Lung (tissue), 17 donors: ENCODE measurements at places on chromosomes 3 and 15. TPM values are rescaled to one million over a fixed set of nuclear protein-coding genes. Genes with fewer than 3 reads are reported as not detected.
A peak's percentile ranks its signal among the peaks of the same experiment; 100 is the strongest.

GRCh38 chr15:90062462-90062932 is 39.8 kb downstream of the IDH2 start:
- peak; percentile 73 for DNase-seq

GRCh38 chr3:117531078-117531767 is 821.6 kb downstream of the TUSC7 start:
- DNase-seq = no peak

DNA sequence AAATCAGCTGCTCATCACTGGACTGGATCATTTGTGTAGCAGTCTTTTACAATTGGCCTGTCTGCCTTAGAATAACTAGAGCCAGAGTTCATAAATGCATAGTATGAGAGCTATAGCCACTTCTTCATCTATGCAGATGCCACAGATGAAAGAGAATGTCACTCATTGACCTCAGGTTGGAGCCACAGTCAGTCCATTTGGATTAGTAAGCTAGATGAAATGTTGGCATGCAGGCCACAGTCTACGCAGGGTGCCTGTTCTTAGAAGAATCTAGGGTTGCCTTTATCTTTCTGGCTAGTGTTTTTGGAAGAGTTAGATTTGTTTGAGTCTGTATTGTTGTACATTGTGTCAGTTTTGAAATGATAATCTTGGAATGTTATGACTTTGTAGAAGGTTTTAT is 25.4 kb upstream of the EDEM1 start:
- no peak for DNase-seq

The CCDC13 gene
- polyA plus RNA-seq = 2.0 TPM

DNA sequence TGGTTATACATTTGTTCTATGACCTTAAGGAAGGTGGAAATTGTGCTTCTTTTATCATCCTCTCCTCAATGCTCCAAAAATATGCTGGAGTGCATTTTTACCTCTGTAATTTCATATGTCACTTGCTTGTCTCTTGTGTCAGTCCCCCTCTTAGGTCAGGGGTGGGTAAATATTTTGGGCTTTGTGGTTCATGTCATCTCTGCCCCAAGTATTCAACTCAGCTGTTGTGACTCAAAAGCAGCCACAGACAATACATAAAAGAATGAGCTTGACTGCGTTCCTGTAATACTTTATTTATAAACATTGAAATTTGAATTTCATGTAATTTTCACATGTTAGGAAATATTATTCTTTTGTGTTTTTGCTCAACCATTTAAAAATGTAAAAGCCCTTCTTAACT is 60.4 kb upstream of the SLC24A5 start:
- no peak for DNase-seq

GRCh38 chr15:100981086-100981485 is 61.9 kb downstream of the LRRK1 start:
- DNase-seq = no peak

- peak; percentile 96 for DNase-seq
Observed at GRCh38 chr3:62587579-62588031, 214.3 kb upstream of the FEZF2 start.

- DNase-seq = no peak
Observed at GRCh38 chr15:69939513-69940440, 157.9 kb downstream of the TLE3 start.

GRCh38 chr3:165805946-165806561 is 31.2 kb downstream of the BCHE start:
- DNase-seq = no peak

The RPP25 gene
- 10.0 TPM for polyA plus RNA-seq

The PRR20G gene
- polyA plus RNA-seq = not detected

The MTFMT gene
- polyA plus RNA-seq = 8.2 TPM

- no peak for DNase-seq
Observed at GRCh38 chr15:80288131-80288530, 36.1 kb upstream of the CTXND1 start.

GRCh38 chr3:171039674-171040073 is 13.2 kb upstream of the SLC2A2 start:
- DNase-seq = peak; percentile 35

The IDH3A gene
- 28.6 TPM for polyA plus RNA-seq

The ASB14 gene
- polyA plus RNA-seq = 0.06 TPM

DNA sequence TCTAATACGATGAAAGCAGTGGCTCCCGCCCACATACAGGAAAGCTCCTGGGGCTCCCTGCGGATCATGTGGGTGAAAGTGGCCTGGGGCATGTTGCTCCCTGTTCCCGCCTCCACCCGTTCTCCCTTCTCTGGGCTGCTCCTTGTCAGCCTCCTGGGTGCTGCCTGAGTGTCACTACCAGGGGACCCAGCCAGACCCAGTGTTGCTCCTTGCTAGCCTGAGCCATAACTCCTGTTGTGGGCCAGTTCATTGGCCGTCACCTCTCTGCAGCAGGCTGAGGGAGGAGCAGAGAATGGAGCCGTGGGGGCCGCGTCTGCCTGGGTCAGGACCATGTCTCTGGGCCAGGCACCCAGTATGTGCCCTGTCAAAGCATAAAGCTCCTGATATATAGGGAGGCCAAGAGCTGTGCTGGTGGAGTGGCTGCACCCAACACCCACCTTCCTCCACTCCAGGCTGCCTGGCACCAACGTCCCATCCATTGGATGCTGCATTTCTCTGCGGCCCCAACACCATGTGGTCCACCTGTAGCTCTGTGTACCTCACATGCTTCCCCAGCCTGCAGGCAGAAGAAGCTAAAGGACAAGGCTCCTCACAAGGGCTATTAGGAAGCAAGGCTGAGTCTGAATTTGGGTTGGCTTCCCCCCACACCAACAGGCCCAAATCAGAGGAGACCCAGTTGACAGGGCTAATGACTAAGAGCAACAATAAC is 40.5 kb downstream of the KLF13 start:
- DNase-seq = no peak

DNA sequence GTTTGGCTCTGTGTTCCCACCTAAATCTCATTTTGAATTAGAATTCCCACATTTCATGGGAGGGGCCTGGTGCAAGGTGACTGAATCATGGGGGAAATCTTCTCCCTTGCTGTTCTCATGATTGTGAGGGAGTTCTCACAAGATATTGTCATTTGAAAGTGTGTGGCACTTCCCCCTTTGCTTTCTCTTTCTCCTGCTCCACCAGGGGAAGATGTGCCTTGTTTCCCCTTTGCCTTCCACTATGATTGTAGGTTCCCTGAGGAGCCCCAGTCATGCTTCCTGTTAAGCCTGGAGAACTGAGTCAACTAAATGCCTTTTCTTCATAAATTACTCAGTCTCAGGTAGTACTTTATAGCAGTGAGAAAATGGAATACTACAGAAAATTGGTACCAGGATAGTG is 157.2 kb upstream of the TPRG1 start:
- DNase-seq = no peak

GRCh38 chr15:85284497-85284896 is 95.9 kb upstream of the AKAP13 start:
- no peak for DNase-seq

GRCh38 chr3:46442576-46443530 is 21.9 kb downstream of the LTF start:
- DNase-seq = peak; percentile 41

DNA sequence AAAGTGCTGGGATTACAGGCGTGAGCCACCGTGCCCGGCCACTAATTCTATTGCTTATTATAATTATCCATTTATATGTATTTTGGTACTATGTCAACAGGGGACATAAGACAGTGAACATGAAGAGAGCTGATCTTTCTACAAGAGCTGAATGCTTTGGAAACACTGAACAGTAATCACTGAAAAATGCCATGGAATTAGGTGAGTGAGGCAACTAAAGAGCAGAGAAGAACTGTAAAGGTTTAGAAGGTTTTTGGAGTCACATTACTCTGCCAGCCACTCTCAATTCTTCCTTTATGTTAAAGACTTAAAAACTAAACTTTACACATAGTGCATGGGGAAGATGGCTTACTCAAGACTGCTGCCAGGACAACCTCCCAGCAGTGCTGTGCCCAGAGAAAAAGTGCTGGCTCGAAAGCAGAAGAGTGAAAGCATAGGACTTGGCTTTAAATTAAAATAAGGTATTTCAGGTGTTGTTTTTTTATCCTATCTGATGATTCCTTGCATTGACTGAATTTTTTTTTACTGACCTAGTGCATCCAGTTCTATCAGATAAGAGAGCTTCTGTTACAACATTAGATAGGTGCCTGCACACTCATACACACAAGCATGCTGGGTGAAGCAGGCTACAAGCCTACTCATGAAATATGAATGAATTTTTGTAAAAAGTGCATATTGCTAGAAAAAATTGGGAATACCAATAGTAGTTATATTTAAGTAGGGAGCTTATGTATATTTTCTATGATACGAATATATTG is 28.7 kb upstream of the CACNA2D3 start:
- DNase-seq = no peak

GRCh38 chr3:16516695-16517481 is 3.4 kb upstream of the RFTN1 start:
- DNase-seq = peak; percentile 63

GRCh38 chr3:141605883-141606282 is 119.1 kb downstream of the RASA2 start:
- no peak for DNase-seq

DNA sequence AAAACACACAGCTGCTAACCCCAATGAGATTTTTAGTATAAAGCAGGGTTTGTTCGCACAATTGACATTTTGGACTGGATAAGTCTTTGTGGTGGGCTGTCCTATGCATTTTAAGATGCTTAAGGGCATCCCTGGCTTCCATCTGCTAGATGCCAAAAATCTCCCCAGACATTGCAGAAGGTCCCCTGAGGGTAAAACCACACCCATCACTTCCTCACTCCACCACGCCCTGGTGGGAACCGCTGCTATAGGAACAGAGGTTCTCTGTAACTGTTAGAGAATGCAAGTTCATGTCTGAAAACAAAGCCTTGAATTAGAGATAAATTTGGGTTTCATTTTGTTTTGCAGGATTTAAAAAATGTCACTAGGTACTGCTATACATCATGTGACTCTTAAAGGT is 67.7 kb downstream of the ARHGEF26 start:
- DNase-seq = no peak

- no peak for DNase-seq
Observed at GRCh38 chr3:172077197-172077757, 37.9 kb downstream of the FNDC3B start.

The PLXNA1 gene
- 17.6 TPM for polyA plus RNA-seq

- DNase-seq = no peak
Observed at GRCh38 chr3:29004885-29005599, 275.8 kb upstream of the RBMS3 start.

The PLA2G4B gene
- 13.0 TPM for polyA plus RNA-seq

- no peak for DNase-seq
Observed at GRCh38 chr3:159757341-159758060, 231.1 kb upstream of the IL12A start.
